ENCODE measurements at places on chromosomes 11 and 22. TPM values are rescaled to one million over a fixed set of nuclear protein-coding genes. Genes with fewer than 3 reads are reported as not detected.

DNA sequence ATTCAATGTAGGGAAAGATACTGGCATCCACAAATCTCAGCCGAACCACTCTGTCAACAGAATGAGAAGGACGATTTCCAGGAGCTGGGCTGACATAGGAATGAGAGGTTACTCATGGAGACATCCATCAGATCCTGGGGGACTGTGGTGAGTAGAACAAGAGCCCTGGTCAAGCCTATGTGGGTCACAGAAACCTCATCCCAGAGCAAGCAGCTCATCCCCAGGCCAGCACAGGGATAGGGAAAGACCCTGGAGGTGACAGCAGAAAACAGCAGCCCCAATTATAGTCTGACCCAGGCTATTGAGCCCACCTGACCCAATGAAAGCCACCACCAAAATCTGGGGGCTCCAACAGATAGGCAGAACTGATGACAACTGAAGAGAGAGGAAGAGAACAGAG is 128.0 kb upstream of the SERPIND1 start:
- H3K27ac ChIP-seq, result no peak overlapping the region
- no peaks in the 10 kb centered on the region for H3K4me1 ChIP-seq
- no peak for DNase-seq

DNA sequence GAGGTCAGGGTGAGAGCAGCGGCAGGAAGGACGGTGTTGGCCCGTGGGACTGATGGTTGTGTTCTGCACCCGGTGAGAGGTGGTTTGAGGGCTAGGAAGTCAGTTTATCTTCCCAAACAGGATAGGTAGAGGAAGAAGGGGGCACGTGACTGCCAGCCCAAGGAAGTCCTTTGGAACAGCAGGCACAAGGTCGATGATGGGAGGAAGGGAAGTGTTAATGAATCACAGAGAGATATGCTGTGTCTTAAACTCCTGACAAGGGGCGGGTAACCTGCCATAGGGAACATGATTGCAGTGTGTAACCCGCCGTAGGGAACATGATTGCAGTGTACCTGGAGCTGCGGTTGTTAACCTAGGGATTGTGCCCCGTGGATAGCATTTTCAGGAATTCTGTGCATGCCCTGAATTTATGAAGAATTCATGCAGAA is 49.0 kb downstream of the PRR5L start:
- H3K4me1 ChIP-seq, result peaks cover 24% of the 10 kb centered on the region
- peaks cover 2% of the 10 kb centered on the region for H3K27me3 ChIP-seq
- H3K27ac ChIP-seq, result no peak overlapping the region

The IRAG1 gene
- not detected for total RNA-seq

GRCh38 chr11:58227956-58228615 is 632 bp downstream of the OR10Q1 start:
- H3K4me1 ChIP-seq, result no peaks in the 10 kb centered on the region
- H3K27me3 ChIP-seq, result no peaks in the 10 kb centered on the region
- no peak overlapping the region for H3K4me3 ChIP-seq
- no peaks in the 10 kb centered on the region for H3K36me3 ChIP-seq
- DNase-seq, result no peak

DNA sequence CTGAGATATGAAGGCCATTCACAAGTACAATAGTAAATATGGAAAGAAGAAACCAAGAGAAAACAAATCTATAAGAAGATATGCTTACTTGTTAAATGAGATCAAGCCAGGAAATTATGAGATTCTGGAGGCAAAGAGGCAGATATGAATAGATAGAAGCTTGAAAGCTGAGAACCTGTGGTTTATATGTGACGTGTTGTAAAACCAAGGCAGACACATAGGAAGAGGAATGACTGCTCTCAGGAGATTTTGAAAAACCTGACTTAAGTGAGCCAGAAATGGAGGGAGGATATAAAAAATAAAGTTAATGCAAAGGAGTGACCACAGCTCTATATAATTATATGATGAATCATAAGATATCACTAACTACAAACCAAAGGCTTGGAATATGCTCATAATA is 1160.5 kb upstream of the CNTN5 start:
- DNase-seq, result no peak
- H3K36me3 ChIP-seq, result peaks cover 6% of the 10 kb centered on the region
- H3K27ac ChIP-seq, result no peak overlapping the region
- no peak overlapping the region for H3K4me3 ChIP-seq
- no peaks in the 10 kb centered on the region for H3K27me3 ChIP-seq
- H3K4me1 ChIP-seq, result no peaks in the 10 kb centered on the region

- H3K27ac ChIP-seq, result no peak overlapping the region
- no peak overlapping the region for H3K4me3 ChIP-seq
Measured at GRCh38 chr11:29328961-29329441, 687.8 kb downstream of the KCNA4 start.

The ROM1 gene
- total RNA-seq, result 4.6 TPM

The CEP126 gene
- 1.5 TPM for total RNA-seq

GRCh38 chr11:11189506-11189905 is 163.5 kb downstream of the CSNK2A3 start:
- no peak overlapping the region for H3K4me3 ChIP-seq
- DNase-seq, result no peak
- no peaks in the 10 kb centered on the region for H3K4me1 ChIP-seq
- peaks cover 38% of the 10 kb centered on the region for H3K27me3 ChIP-seq

GRCh38 chr11:117513666-117514065 is 186.0 kb downstream of the CEP164 start:
- no peaks in the 10 kb centered on the region for H3K27me3 ChIP-seq
- H3K27ac ChIP-seq, result no peak overlapping the region

- H3K4me3 ChIP-seq, result no peak overlapping the region
- no peak overlapping the region for H3K27ac ChIP-seq
Measured at GRCh38 chr11:57493507-57494503, 21.7 kb downstream of the SLC43A1 start.

The CD3D gene
- total RNA-seq, result 161 TPM

The SLC35C1 gene
- total RNA-seq, result 15.9 TPM

DNA sequence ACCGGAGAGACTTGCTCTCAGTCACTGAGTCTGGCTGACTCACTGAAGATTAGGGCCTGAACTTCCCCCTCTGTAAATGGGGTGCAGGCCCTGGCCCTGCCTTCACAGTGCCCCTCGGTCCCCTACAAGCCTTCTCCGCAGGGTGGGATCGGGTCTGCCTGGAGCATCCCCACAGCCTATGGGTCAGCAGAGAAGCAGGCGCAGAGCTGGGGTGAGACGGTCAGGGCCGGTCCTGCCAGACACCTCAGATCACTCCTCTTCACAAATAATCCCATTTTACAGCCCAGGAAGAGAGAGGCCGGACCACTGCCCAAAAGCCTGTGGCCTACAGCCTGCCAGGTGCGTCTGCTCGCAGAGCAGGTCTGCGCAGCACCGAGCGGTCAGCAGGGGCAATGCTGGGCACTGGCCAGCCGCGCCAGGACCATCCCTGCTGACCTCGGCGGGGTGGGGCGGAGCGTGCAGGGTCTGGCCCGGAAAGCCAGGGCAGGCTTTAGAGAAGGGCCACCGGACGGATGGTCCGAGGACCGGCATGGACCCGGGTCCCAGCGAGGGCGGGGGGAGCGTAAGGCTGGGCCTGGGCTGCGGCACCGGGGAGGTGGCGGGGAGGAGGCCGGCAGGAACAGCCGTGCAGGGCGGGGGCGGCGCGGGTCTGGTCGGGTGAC is 522 bp upstream of the SEPTIN5 start:
- peak; percentile 59 for DNase-seq
- peaks cover 12% of the 10 kb centered on the region for H3K27me3 ChIP-seq
- peak overlapping the region; percentile 45 for H3K4me3 ChIP-seq
- H3K4me1 ChIP-seq, result peaks cover 5% of the 10 kb centered on the region
- H3K36me3 ChIP-seq, result no peaks in the 10 kb centered on the region
- no peak overlapping the region for H3K27ac ChIP-seq

The CNTF gene
- 6.3 TPM for total RNA-seq

GRCh38 chr11:31818425-31818755 is 7.3 kb upstream of the PAX6 start:
- H3K36me3 ChIP-seq, result peaks cover 5% of the 10 kb centered on the region
- peaks cover 45% of the 10 kb centered on the region for H3K27me3 ChIP-seq
- H3K27ac ChIP-seq, result no peak overlapping the region
- peaks cover 15% of the 10 kb centered on the region for H3K4me1 ChIP-seq

- peaks cover 4% of the 10 kb centered on the region for H3K4me1 ChIP-seq
- H3K27me3 ChIP-seq, result peaks cover 9% of the 10 kb centered on the region
- no peak for DNase-seq
- H3K4me3 ChIP-seq, result no peak overlapping the region
- H3K27ac ChIP-seq, result no peak overlapping the region
Measured at GRCh38 chr11:131033151-131033651, 116.9 kb upstream of the SNX19 start.

GRCh38 chr11:112459001-112459400 is 198.3 kb upstream of the PLET1 start:
- no peak for DNase-seq
- peaks cover 3% of the 10 kb centered on the region for H3K4me1 ChIP-seq
- no peaks in the 10 kb centered on the region for H3K36me3 ChIP-seq
- no peak overlapping the region for H3K4me3 ChIP-seq
- H3K27me3 ChIP-seq, result peaks cover 23% of the 10 kb centered on the region

The NXPE2 gene
- not detected for total RNA-seq

The OR4D9 gene
- not detected for total RNA-seq

GRCh38 chr11:77209663-77210062 is 81.6 kb downstream of the MYO7A start:
- DNase-seq, result no peak
- no peak overlapping the region for H3K4me3 ChIP-seq
- H3K27ac ChIP-seq, result no peak overlapping the region
- no peaks in the 10 kb centered on the region for H3K27me3 ChIP-seq
- H3K4me1 ChIP-seq, result no peaks in the 10 kb centered on the region

The PIH1D2 gene
- not detected for total RNA-seq

GRCh38 chr11:116224889-116225200 is 547.9 kb downstream of the BUD13 start:
- H3K27me3 ChIP-seq, result peaks cover 43% of the 10 kb centered on the region
- H3K4me1 ChIP-seq, result no peaks in the 10 kb centered on the region
- no peak overlapping the region for H3K27ac ChIP-seq
- no peak for DNase-seq
- no peak overlapping the region for H3K4me3 ChIP-seq
